ENCODE measurements at places on chromosomes 12 and 14.
A peak's percentile ranks its signal among the peaks of the same experiment; 100 is the strongest.

- no peak for DNase-seq
Measured at GRCh38 chr14:98956661-98957060, 315.3 kb downstream of the BCL11B start.

- no peak for DNase-seq
Measured at GRCh38 chr14:48289701-48290100, 614.3 kb upstream of the MDGA2 start.

DNA sequence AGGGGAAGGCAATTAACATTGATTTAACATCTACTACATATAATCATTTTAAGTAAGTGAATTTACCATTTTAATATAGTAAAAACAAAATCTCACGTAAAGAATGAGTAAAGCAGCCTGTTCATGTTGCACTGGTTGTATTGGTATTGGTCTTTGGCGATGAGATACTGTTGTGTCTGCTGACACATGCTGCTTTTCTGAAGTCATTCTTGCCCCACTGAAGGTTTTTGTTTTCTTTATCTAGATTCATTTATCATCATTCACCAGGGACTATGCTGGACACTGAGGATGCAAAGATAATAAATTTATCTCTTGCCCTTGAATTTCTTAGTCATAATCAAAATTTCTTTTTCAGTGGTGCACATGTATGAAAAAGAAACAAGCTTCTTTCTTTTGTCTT, 246.2 kb upstream of the NPAS3 start:
- DNase-seq, result no peak

DNA sequence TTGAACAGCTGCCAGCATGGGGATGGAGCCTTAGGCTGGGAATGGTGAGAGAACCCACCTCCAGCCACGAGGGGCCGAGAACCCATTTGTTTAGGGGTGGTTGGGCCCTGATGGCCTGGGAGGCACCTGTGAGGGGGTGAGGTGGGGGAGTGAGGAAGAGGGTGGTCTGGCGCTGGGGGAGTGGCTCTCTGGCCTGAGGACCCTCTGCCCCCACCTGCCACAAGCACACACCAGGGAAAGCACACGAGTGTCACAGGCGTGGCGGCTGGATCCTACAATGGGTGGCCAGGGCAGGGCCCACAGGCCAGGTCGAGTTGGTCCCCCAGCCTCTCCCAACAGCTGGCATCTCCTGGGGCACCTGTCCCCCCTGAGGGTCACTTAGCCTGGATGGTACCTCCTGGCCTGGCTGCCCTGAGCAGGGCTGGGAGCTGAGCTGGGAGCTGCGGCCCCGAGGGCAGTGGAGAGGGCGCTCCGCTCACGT, 340.5 kb downstream of the TMEM121 start:
- DNase-seq, result no peak

DNA sequence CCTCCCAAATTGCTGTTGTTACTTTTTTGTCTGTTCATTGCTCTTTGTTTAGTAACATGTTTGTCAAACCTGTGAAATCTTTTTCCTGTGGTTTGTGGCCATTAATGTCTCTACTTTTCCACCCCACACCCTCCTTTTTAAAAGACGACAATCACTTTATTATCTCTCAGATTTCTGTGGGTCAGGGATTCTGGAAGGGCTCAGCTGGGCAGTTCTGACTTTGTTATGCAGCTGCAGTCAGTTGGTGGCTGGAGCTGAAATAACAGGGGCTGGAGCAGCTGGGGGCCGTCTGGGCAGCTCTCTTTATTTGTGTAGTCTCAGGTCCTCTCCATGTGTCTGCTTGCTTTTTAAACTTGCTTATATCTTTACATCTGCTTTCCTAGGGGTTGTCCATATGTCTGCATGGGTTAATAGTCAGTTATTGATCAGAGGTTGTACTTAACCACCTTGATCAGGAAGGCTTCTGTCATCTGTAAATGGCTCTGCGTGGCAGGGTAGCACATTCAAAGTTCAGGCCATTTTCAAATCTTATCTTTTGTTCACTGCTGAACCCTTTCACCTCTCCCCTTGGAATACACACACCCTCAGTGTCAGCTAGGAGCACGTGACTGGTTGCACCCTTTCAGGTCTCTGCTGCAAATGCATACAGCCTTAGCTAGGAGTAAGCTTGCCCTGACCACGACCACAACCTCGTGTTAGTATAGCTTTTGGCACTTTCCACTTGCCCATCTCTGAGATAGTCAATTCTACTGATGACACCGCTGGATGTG, 27.9 kb downstream of the BORCS5 start:
- DNase-seq, result no peak

DNA sequence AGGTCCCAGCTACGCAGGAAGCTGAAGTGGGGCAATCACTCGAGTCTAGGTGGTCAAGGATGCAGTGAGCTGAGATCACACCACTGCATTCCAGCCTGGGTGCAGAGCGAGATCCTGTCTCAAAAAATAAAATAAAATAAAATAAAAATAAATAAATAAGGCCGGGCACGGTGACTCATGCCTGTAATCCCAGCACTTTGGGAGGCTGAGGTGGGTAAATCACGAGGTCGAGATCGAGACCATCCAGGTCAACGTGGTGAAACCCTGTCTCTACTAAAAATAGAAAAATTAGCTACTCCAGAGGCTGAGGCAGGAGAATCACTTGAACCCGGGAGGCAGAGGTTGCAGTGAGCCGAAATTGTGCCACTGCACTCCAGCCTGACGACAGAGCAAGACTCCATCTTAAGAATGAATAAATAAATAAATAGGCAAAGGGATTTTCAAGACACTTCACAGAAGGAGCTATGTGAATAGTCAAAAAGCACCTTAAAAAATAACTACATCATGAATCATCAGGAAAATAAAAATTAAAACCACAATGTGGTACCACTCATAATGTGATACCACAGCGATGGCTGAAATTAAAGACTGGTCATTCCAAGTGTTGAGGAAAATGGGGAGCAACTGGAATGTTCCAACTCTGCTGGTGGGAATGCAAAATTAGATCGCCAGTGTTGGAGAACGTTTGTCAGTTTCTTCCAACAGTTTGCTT, 92.9 kb upstream of the TBX3 start:
- no peak for DNase-seq

- DNase-seq, result no peak
Measured at GRCh38 chr14:74015963-74016362, 3.1 kb downstream of the ENTPD5 start.

GRCh38 chr14:91873471-91874415, 6.4 kb upstream of the TC2N start:
- no peak for DNase-seq

DNA sequence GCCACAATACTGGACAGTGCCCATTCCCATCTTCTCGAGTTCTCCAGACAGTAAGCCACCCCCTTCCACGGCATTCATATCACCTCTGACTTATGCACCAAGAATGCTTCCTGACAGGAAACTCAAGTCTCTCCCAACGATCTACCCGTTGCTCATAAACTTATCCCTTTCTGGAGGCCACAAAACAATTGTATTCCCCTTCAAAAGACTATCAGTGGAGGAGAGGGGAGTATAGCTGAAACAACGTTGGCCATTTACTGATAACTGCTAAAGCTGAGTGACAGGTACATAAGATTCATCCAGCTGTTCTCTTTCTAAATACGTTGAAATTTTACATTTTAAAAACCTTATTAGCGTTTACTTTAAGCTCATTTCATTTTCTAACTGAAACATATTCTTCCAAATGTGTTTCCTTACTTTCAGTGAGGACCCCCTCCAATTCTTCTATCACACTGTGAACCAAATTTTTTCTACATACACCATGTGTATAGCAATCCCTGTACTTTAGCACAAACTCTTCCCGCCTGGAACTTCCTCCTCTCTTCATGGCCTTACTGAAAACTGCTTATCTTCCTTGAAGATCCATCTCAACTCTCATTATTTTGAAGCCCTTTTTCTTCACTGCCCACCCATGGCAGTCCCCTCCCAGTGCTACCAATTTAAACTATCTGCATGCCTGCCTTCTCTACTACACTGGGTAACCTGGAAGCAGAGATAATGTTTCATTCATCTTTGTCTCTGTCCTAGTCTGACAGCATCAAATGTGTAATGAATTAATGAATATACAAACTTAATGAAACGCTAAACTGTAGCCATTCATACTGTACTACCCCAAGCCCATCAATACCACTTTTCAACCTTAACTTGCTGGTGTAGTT, 28.8 kb downstream of the ATXN2 start:
- no peak for DNase-seq

DNA sequence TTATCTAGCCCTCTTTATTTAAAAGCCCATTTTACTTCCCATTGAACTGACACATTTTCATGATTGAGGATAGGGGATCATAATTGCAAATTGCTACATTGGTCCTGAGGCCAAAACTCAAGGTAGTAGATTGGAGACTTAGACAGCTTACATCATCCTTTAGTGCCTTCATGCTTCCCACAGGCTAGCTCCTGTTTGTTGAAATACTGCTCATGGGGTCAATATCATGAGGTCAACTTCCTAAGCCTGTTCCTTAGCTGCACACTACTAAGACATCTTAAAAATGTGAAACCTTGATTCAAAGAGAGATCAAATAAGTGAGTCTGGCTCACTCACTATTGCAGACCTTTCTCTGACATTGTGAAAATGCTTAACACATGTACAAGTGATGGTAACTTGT, 113.0 kb downstream of the TBC1D30 start:
- DNase-seq, result no peak

- DNase-seq, result no peak
Measured at GRCh38 chr12:57631566-57632072, 1.4 kb downstream of the B4GALNT1 start.

- peak; percentile 75 for DNase-seq
Measured at GRCh38 chr12:127060310-127060847, 1206.6 kb upstream of the TMEM132C start.

- no peak for DNase-seq
Measured at GRCh38 chr14:92658684-92659083, 89.7 kb downstream of the LGMN start.

- no peak for DNase-seq
Measured at GRCh38 chr12:57496822-57497221, 9.0 kb downstream of the MARS1 start.

DNA sequence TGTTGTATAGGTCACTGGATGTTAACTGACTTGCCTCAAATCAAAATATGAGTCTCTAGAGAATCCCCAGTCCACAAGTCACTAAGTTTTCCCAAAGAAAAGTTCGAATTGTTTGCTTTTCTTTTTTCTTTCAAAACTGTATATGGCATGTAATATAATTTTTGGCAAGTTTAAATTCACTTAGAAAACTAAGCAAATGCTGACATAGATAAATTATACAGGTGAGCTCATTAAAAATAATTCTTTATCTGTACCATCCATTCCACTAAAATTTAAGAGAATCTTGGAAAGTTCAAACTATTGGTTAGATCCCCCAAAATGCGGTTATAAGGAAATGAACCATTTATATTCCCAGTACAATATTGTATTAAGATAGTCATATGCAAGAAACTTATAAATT, 145.6 kb upstream of the AMIGO2 start:
- no peak for DNase-seq

DNA sequence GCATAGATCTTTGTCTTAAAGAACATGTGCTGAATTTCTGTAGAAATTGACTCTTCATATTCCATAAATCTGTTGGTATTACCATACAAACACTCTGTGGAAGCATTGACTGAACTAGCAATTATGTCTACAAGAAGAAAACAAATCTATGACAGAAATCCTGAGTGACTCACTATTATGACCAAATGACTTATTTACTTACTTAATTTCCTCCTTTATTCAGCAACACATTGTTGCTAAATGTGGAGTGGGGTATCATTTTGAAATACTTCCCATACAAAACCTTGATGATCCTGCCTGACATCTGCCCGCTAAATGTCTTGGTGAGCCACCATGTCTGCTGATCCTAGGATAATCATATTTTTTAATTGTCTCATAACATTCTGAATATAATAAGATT, 99.1 kb upstream of the SLCO1C1 start:
- DNase-seq, result no peak

DNA sequence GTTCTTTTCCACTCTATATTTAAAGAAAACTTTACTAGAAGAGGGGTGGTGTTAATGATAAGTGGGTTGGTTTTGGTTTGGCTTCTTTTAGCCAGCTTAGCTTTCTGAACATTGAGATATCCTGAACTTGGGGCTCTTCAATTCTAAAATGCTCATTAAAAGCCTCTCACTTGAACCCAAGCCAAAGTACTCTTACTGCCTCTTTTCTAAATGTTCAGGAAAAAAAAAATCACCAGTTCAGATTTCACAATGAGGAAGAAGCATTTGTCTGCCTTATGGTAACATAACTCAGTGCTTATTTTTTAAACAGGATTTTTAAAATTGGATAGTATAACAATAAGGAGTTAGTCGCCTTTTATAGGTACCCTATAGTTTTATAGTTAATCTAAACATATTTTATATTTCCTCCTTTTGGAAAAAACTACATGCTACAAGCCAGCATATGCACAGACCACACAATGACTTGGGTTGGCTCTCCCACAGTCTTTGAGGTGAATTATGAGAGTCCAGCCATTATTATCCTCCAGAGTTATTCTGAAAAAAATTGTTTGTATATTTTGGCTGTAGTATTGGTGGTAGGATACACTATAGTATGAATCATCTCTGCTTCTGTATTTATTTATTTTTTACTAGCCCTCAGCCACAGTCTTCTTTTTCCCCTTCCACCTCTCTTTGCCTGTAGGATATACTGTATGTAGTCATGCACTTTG, 195.5 kb upstream of the TMPO start:
- no peak for DNase-seq

DNA sequence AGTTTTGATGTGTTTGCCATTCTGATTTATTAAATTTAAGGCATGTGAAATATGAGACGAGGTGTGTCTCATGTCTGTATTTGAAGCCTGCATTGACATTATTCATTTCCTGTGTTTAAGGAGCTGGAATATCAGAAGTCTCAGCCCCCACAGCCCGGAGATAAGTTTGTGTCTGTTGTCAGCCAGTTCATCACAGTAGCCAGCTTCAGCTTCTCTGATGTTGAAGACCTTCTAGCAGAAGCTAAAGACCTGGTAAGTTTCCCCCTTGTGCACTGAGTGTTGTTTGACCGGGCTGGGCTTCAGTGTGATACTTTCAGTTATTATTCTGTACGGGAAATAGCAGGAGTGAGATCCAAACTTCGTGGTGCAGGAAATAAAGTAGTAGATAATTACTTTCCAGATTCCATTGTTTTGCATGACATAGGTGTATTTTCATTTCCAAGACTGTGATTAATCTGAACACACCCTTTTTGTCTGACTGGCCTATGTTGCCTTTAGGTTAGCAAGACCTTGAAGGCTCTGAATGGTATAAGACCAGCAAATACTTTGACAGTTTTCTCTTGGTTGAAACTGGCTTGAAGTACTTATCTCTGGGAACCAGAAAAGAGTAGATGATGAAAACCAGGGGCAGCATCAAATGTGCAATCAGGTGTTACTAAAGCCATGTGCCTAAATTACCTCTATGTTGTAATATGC, 101.5 kb downstream of the GPR135 start:
- no peak for DNase-seq

DNA sequence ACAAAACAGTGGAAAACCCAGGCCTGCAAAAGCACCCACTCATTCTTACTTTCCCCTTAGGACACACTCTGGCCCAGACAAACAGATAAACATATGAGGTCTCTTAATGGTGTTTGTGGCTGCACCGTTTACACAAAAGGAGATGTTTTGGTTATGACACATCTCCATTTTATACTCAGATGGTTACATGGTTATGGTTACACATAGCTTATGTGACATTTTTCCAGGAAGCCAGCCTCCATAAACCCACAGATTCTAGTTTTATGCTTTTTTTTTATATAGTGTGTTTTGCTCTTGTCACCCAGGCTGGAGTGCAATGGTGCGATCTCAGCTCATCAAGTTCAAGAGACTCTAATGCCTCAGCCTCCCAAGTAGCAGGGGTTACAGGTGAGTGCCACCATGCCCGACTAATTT, 3.5 kb upstream of the KLRD1 start:
- DNase-seq, result no peak

Data from LNCaP clone FGC (cell line).